ENCODE measurements at places on chromosomes 3 and 15.

DNA sequence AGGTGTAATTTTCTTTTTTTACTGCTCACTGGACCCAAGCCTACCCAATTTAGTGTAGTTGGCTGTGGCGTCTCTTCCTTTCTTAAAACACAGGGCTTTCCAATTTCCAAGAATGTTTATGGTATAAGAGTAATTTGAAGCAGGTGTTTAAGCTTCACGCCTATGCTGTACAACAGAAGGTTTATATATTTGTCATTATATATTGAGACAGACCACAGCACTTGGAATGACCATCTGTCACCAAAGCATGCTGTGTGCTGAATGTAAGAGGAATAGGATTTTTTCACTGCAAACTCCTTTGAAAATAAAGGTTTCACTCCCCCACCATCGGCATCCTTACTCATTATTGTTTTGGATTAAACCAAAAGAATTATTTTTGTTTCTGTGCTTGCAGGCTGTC, 325.7 kb downstream of the OTOL1 start:
- ATAC-seq: no peak

- ATAC-seq: no peak
Measured at GRCh38 chr15:79017953-79018352, 72.6 kb downstream of the RASGRF1 start.

GRCh38 chr3:175456466-175456865, 597.3 kb downstream of the NAALADL2 start:
- ATAC-seq: no peak

DNA sequence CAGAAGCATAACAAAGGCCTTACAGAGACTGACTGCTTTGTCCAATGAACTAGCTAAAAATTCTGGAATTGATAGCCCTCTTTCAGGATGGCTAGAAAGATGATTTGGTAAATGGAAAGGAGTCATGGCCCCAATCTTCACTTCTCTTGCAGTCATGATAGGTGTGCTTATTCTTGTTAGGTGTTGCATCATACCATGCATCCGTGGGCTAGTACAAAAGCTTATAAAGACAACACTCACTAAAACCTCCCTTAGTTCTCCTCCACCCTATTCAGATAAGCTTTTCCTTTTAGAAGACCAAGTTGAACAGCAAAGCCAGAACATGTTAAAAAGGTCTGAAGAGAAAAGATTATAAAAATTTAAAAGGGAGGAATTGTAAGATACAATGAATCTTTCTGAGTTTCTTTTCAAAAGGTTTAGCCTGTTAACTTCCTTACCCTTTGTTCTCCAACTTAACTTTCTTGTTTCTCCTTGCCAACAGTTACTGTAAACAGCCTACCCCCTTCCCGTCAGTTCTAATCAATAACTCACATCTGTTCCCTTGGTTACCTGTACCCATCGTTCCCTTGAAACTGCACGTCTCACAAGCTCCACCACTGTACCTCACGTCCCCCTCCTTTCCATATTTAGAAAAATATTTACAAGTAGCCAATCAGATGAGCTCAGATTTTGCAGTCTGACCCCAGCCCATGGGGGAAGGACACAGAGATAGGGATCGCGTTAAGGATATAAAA, 105.8 kb downstream of the ZBBX start:
- ATAC-seq: no peak

- no peak for ATAC-seq
Measured at GRCh38 chr15:77120576-77120975, 49.7 kb upstream of the TSPAN3 start.

GRCh38 chr3:178561239-178561638, 25.0 kb downstream of the KCNMB2 start:
- ATAC-seq: no peak

GRCh38 chr15:40118473-40118872, 9.8 kb upstream of the BMF start:
- ATAC-seq: no peak

DNA sequence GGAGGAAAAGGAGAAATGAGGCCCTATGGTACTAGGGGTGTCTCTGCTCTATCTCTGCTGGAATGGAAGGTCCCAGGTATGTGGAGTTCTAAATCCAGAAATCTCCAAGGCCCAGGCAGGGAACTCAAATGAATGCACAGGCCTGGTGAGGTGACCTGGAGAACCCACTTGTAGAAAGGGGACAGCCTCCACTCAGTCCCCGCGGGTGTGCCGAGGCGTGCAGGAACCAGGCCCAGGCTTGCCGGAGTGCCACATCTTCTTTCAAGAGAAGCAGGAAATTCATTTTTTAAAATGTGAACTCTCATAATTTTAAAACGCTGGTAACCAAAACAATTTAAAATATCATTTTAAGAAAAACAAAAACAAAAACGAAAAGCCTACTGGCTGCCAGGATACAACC, 32.2 kb upstream of the ADCY5 start:
- ATAC-seq: no peak

DNA sequence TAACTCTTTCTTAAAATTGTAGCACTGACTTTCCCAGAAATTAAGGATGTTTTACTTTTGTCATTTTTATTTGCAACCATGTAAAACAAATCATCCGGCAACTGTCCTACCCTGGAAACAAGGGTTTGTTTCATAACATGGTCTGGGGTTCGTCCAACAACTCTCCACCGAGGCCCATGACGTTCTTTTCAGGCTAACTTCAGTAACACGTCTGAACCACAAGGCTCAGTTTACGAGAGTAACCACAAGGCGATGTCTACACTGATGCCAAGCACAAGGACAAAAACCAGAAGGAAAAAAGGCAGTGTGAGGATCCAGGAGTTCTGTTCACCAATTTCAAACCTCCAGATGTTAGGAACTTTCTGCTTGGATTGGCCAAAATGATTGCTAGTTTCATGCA, 546.1 kb downstream of the NTRK3 start:
- ATAC-seq: no peak

DNA sequence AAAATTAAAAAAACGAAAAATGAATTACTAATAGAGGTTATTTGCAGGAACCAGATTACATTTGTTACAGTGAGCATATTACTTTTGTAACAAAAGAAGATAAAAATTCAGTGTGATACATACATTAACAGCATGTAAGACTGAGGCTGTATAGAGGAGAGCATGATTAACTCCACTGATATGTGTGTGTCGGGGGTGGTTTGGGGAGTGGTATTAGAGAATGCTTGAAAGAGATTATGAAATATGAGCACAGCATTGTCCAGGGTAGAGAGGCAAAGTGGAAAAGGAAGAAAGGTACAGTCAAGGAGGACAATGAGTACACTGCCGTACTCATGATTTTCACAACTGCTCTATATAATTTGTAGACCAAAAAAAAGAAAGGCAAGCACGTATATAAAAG, 62.9 kb upstream of the LRRFIP2 start:
- ATAC-seq: no peak

GRCh38 chr3:10772271-10773161, 43.5 kb upstream of the SLC6A11 start:
- ATAC-seq: peak; percentile 33

GRCh38 chr15:52523192-52523591, 5.5 kb downstream of the MYO5A start:
- ATAC-seq: no peak

- ATAC-seq: peak; percentile 87
Measured at GRCh38 chr3:9226326-9226725, 23.1 kb downstream of the SRGAP3 start.

DNA sequence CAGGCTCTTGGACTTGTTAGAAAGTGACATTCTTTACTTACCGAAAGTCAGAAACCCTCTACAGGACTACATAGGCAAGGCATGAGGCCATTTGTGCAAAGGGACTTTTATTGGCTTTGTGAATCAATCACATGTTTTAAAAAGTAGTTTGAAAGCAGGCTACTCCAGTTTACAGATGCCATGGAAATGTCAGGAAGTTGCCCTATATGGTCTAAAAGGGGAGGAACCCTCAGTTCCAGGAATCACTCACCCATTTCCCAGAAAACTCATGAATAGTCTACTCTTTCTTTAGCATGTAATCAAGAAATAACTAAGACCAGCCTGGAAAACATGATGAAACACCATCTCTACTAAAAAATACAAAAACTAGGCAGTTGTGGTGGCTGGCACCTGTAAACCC, 51.0 kb upstream of the MKRN3 start:
- ATAC-seq: no peak

DNA sequence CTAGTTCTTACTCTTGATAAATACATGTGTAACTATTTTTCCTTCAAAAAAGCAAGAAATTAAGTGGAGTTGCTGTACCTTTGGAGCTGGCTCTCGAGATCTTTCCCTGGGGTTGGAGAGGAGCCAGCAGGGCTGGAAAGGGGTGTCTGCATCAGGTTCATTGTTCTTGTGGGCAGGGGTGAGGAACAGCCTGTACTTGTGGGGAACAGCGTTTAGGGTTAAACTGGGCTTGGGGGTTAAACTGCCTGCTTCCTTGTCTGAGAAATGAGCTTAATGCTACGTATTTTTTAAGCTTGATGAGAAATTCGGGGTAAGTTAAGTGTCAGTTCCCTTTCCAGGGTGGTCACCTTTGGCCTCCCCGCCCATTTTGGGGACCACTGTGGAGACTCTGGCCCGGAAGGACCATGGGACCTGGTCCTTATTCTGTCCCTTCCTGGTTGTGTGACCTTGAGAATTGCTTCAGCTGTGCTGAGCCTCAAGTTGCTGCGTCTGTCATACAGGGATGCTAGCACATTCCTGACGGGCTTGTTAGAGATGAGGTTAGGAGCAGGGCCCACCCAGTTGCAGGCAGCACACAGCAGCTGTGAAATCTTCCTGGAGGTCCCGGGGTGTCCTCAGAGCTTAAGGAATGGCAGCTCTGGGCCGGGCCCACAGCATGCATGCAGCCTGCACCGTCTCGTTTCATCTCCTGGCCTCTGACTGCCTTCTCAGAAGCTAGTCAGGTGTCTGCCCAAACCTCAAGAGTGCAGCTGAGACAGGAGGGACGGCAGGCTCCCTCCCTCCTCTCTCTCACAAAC, 11.6 kb downstream of the H1-8 start:
- no peak for ATAC-seq

DNA sequence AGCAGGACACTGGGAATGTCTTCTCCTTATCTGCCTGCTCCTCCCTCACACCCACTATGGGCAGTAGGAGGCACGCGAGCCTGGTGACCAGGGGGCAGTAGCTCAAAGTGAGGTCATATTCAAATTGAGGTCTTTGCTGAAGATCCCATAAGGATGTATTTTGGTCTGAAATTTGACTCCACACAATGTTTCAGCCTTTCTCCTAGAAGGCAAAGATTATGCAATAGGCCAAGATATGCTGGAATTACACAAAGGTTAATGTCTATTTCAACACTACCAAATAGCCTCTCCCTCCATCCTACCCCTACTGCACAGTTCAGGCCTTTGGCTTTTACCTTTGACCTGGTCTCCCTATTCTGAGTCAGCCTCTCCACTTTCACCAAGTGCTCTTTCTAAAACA, 203.0 kb downstream of the TIGIT start:
- no peak for ATAC-seq

DNA sequence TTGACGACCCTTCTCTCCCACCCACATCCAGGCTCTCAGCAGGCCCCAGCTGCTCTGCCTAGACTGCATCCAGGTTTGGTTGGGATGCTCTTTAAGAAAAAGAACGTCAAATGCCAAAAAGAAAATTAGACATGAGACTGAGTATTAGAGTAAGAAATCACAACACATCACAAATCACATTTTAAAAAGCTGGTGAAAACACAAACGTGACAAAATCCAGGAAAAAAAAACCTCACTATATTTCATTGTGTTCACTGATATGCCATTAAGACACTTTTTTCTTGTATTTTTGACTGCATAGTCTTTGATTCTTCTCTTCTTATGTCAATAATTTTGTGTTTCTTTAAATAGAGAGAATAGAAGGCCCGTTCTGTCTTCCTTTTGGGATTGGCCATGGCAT, 243.7 kb downstream of the TLE3 start:
- peak; percentile 1 for ATAC-seq
